ENCODE measurements at places on chromosomes 3 and 15. TPM values are rescaled to one million over a fixed set of nuclear protein-coding genes. Genes with fewer than 3 reads are reported as not detected.
A peak's percentile ranks its signal among the peaks of the same experiment; 100 is the strongest.

PLSCR4 gene
- 3.5 TPM for total RNA-seq

DNA sequence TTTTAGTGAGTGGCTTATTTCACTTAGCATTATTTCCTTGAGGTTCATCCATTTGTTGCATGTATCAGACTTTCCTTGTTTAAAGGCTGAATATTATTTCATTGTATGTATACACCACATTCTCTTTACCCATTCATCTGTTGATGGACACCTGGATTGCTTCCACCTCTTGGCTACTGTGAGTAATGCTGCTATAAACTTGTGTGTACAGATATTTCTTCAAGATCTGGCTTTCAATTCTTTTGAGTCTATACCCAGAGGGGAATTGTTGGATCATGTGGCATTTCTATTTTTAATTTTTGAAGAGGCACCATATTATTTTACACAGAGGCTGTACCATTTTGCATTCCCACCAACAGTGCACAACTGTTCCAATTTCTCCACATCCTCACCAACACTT lies 313.5 kb downstream of the RPLP1 start:
- H3K4me3 ChIP-seq: no peak overlapping the region
- H3K27ac ChIP-seq: no peak overlapping the region
- no peak for DNase-seq
- no peaks in the 10 kb centered on the region for H3K4me1 ChIP-seq
- H3K27me3 ChIP-seq: peaks cover 3% of the 10 kb centered on the region

DNA sequence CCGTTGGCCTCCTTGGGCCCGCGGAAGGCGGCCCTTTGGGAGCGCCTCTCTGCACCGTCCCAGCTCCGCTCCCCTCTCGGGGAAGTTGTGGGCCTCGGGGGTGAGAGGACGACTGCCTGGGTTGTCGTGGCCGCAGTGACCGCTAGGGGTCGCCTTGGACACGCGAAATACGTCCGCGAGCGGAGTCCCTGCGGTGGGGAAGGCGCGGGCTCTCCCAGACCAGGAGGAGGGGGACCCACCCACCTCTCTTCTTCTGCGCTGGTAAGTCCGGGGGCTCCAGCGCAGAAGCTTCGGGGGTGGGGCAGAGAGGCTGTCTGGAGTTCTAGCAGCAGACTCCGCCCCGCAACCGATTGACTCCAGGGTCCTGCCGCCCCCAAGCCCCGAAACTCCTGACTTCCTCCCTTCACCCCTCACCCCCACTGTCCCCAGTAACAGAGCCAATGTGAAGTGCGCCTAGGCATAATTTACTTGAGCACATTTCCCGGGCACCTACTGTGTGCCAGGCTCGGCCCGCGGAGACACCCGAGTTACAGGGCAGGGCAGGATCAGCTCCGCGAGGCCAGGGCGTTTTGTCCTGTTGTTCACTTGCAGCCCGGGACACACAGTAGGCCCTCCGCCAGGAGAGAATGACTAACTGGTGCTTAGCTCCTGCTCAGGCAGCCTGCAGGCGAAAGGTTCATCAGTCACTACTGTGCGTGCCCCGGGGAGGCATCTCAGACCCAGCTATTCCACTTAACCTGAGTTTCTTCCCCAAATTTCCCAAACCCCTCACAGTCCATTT lies 32.8 kb downstream of the DNASE1L3 start:
- peak overlapping the region; percentile 51 for H3K27ac ChIP-seq
- H3K36me3 ChIP-seq: no peaks in the 10 kb centered on the region

ASB14 gene
- not detected for total RNA-seq

Data from Panc1 (cell line).